ENCODE measurements at places on chromosomes 2 and 18.

DNA sequence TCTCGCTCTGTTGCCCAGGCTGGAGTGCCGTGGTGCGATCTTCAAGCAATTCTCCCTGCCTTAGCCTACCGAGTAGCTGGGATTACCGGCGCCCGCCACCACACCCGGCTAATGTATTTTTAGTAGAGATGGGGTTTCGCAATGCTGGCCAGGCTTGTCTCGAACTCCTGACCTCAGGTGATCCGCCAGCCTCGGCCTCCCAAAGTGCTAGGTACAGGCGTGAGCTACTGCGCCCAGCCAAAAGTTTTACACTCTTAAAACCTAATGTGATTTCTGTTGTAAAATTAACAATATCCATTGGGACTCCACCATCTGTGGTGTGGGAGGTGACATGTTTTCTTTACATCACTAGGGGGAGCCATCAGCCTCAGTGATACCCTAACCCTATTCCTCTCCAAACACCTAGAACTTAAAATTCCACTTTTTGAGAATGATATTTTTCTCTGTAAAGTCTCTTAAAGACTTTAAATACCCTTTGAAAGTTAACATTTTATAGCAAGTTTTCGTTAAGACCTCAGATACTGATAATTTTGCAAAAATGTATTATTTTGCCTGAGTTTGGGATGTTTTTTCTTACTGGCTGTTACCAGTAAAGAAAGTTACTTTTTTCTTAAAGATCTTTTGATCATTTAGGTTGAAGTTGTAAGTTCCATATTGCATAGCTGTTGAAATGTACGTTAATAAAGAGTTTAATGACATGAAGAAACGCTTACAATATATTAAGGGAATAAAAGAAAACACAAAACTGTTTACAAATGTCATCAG lies 11.6 kb upstream of the EIF2AK2 start:
- DNase-seq: no peak

DNA sequence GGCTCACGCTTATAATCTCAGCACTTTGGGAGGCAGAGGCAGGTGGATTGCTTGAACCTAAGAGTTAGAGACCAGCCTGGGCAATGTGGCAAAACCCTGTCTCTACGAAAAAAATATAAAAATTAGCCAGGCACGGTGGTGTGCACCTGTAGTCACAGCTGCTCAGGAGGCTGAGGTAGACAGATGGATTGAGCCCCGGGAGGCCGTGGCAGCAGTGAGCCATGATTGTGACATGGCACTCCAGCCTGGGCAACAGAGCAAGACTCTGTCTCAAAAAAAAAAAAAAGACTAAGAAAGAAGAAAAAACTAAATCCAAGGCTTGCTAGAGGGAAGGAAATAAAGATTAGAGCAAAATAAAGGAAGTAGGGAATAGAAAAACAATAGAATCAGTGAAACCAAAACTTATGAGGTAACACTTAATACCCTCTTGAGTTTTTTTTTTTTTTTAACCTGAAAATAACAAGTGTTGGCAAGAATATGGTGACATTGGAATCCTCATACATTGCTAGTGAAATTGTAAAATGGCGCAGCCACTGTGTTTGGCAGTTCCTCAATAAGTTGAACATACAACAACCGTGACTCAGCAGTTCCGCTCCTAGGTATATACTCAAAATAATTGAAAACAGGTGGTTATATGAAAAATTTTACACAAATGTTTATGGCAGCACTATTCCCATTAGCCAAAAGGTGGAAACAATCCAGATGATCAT lies 85.2 kb downstream of the EML4 start:
- DNase-seq: no peak

DNA sequence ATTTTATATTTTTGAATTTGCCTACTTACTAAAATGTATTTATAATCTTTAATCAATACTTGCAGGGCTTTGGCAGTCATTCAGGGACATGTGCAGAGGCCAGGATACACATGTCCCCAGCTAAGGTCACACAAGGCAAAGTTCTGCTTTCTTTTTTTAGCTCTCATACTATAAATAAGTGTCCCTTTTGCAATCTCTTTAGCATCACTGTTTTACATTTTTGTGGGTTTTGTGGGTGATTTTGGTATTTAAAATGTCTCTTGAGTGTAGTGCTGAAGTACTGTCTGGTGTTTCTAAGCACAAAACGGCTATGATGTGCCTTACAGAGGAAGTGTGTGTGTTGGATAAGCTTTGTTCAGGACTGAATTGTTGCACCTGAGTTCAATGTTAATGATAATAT lies 309.0 kb upstream of the GULP1 start:
- no peak for DNase-seq

- no peak for DNase-seq
Measured at GRCh38 chr18:58554404-58554803, 74.5 kb downstream of the ALPK2 start.

DNA sequence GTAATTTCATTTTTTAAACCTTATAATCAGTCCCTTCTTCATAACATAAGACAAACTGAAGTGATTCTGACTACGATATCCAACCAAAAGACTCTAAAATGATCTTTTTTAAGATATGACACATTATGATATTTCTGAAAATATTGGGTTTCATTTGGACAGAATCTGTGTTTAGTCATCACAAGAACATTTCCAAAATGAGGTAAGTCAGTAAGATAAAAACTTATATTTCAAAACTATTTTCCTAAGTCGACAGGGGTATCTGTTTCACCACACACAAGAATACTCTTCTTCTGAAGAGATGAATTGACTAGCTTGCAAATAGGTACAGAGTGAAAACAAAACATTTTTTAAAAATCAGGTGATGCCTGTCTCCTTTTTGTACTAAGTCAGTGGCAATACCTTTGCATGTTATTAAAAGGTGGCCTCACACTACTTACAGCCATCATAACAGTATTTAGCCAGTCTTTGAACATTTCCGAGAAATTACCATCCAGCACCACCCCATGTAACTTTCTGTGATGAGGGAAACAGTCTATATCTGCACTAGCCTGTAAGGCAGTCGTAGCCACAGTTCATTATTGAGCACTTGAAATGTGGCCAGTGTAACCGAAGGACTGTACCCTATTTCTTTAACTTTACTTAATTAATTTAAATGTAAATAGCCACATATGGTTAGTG lies 13.5 kb downstream of the STK39 start:
- DNase-seq: no peak

GRCh38 chr18:63107931-63108330 lies 211.6 kb downstream of the BCL2 start:
- DNase-seq: no peak

- DNase-seq: no peak
Measured at GRCh38 chr2:220556658-220557057, 929.2 kb downstream of the SLC4A3 start.

- no peak for DNase-seq
Measured at GRCh38 chr2:179266271-179266670, 1.6 kb upstream of the SESTD1 start.

DNA sequence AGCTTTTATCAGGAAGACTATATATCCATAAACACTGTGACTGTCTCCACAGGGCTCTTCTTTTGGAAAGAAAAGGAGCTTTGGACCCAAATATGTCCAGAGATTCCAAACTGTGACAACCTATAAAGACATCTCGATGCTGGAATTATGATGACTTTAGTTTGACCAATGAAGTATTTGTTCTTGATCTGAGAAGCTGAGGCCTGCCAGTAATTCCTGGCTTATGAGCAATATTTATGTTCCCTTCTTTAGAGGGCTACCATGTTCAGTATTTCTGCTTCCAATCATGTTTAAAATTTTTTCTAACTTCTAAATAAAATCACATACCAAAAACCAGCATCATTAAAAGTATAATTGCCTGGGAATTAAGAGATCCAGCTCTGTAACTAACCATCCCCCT lies 41.1 kb downstream of the FEZ2 start:
- DNase-seq: no peak

DNA sequence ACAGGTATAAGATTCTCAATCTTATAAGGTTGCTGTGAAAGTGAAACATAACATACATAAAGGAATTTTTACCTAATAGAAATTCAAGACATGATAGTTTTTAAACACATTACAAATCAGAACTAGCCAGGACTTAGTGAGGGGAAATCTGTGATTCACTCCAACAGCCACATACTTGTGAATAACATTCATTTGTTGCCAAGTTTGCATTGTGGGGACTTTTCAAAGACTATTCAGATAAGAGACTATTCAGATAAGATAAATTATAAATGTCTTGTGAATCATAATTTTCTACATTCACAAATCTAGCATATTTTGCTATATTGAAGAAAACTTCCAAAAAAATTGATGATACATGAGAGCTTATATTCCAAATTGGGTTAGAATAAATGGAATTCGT lies 345.3 kb upstream of the CDH20 start:
- no peak for DNase-seq

GRCh38 chr2:223865124-223865523 lies 27.7 kb upstream of the AP1S3 start:
- no peak for DNase-seq

DNA sequence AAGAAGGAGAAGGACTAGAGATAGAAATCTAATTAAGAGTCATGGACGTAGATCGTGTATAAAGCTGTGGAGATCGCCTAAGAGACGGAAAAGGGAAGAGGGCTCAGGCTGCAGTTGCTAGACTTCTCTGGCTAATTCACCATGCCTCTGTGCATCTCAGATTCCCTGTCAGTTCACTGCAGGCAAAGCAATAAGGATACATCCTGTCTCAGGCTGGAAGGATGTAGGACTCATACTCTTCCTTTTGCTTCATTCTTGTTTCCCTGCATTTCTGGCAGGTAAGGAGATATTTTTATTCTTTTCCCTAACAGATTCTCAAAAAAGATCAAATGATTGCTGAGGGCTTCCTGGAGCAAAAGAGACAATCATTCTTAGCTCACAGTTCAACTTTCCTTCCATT lies 112.5 kb downstream of the AP1S3 start:
- no peak for DNase-seq

DNA sequence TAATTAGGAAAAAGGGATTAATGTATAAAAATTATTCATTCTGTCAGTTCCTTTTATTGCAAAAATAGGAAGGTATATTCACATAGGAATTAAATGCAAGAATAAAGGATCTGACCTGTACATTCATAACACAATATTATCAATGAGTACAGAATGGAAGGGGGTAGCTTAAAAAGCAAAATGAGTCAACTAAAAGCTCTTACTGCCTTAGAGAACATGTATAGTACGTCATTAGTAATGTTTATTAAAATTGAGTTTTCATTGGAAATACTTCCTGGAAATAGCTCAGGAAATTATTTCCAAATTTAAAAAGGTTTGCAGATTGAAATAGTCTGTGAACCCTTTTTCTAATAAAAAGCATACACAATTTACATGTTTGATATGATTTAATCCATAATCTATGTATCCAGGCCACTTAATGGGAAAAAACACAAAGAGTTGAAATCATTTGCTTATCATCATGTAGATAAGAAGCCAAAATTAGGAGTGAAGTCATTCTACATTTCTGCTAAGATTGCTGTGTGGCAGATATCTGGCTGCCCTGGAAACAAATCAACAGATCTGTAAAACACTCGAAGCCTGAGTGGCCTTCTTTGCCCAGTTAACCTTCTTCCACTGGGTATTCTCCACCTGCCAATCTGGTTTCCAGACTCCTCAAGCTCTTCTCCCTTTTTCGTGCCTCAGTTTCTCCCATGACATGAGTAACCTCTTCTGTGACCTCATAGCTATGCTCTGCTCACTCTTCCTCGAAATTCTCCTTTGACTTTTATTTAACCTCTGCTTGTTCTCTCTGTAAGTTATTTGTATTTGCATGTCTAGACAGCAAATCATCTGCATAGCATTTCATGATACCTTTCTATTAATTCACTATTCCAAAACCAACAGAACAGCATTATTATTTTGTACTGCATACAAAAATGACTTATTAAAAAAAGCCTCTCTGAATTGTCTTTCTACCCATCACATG lies 181.2 kb upstream of the REV1 start:
- no peak for DNase-seq

DNA sequence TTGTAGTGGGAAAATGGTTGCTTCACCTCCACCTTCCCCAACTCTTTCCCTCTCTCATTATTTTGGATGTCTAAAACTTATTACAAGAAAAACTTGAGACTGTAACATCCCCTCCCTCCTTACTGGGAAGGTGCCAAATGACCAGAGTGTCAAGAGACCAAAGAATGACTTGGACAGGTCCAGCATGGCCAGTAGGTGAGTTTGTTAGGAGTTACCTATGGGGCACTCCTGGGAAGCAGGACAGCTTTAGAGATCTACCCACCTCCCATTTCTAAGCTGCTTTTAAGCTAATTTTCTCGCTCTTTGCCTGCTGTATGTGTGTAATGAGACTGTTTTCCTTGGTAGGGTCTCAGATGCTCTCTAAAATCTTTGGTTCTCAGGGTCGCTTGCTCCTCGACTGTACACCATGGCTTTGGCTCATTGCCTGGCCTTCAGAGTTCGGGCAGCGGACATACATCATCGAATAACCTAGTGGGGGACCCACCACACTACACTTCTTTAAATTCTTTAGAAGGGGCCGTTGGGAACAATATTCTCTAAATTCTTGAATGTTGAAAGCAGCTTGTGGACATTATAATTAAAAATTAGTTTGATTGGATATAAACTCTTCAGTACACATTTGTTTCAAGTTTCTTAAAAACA lies 45.2 kb downstream of the SLC30A6 start:
- DNase-seq: no peak

GRCh38 chr2:105645938-105646773 lies 98.6 kb upstream of the NCK2 start:
- no peak for DNase-seq

DNA sequence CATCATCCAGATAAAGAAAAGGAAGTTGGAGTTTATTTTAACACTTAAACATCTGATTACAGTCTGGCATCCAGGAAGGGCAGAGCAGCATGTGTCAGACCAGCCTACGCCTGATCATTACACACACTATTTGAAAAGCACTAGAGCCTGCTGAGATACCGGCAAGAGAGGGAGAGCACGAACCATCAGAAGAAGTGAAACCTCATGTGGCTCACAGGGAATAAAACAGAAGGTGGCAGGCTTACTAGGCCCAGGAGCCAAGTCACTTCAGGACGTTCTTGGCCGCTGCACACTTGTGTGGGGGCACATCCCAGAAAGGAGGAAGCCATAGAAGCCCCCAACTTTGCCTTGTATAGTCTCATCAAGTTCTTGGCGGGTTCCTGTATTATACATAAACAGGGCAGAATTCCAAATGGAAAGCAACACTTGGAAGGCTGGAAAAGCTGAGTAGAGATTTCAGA lies 105.5 kb downstream of the UGGT1 start:
- DNase-seq: no peak

- DNase-seq: no peak
Measured at GRCh38 chr2:237184192-237184918, 98.7 kb downstream of the COPS8 start.

- no peak for DNase-seq
Measured at GRCh38 chr18:57744211-57744694, 58.9 kb downstream of the ATP8B1 start.

GRCh38 chr2:147164563-147164962 lies 680.3 kb upstream of the ACVR2A start:
- no peak for DNase-seq

- no peak for DNase-seq
Measured at GRCh38 chr2:165294912-165295311, 55.7 kb downstream of the SCN2A start.

DNA sequence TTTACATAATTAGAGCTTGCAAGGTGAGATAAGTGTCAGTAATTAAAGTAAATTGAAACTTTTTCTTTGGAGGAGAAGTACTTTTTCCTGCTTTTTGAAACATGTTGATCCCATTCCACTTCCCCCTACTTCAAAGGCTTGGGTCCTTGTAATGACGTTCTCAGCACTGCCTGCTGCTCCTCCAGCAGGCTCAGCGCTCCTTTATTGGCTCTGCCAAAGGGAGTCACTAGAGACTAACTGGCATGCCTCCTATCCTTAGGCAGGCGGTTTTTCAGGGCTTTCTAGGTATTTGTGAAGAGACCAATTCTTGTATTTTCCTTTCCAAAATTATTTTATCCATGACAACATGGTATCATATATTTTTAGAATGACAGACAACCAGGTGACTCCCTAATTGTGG lies 43.9 kb upstream of the ACADL start:
- no peak for DNase-seq

All from activated CD4-positive, CD25-positive, alpha-beta regulatory T cell (primary cell).